ENCODE measurements at places on chromosomes 7 and 10.

- DNase-seq = no peak
Observed at GRCh38 chr10:31134311-31134952, 102.8 kb upstream of the ZNF438 start.

GRCh38 chr7:5777932-5778331, 3.5 kb downstream of the RNF216 start:
- no peak for DNase-seq

GRCh38 chr7:36416251-36416650, 26.6 kb downstream of the ANLN start:
- DNase-seq = no peak

GRCh38 chr10:114711176-114711868, 53.2 kb upstream of the ABLIM1 start:
- no peak for DNase-seq

All from stimulated activated CD8-positive, alpha-beta memory T cell treated with anti-CD3 and anti-CD28 coated beads, Interleukin-4, amount 100 ng/mL, for 1 hour (primary cell).